ENCODE measurements at places on chromosomes 2 and 18.
A peak's percentile ranks its signal among the peaks of the same experiment; 100 is the strongest.

GRCh38 chr2:171478345-171478744, 43.9 kb upstream of the CYBRD1 start:
- no peak for DNase-seq

GRCh38 chr2:138572318-138572717, 70.7 kb downstream of the SPOPL start:
- DNase-seq: no peak

DNA sequence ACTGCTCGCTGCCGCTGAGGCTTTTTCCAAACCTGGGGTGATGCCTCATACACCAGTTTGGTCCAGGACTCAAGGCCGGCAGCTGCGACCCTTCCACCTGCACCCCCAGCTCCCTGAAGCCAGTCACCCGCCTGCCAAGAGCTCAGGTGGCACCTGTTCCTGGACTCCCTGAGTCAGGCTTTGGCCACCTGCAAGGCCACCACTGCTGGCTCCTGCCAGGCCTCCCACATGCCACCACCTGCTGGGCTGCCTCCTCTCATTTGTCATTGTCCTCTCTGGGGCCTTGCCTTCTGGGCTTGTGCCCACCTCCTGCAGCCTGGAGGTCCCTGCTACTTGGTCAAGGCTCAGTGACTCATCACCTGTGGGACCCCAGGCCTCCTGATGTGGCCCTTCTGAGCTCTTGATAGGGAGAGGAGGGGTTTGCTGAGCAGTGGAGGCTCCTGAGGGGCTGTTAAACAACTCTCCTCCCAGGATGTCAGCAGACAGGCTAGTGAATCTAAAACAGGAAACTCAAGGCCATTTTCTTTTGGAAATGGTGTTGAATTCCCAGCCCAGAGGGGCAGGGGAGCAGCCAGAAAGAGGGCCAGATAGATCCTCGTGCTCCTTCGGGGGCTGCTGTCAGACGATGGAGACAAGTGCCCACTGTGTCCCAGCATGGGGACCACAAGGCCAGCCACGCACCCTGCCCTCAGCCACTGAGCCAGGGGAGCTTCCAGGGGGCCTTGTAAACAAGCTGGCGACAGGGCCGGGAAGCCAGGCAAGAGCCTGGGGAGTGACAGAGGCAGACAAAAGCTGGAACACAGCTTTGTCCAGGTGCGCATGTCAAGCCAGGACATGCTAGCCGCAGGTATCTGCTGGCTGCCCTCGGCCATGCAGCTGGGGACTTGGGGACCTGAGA, 416.8 kb downstream of the LRATD1 start:
- DNase-seq: no peak

GRCh38 chr2:139905624-139906023, 1125.4 kb upstream of the NXPH2 start:
- DNase-seq: no peak

DNA sequence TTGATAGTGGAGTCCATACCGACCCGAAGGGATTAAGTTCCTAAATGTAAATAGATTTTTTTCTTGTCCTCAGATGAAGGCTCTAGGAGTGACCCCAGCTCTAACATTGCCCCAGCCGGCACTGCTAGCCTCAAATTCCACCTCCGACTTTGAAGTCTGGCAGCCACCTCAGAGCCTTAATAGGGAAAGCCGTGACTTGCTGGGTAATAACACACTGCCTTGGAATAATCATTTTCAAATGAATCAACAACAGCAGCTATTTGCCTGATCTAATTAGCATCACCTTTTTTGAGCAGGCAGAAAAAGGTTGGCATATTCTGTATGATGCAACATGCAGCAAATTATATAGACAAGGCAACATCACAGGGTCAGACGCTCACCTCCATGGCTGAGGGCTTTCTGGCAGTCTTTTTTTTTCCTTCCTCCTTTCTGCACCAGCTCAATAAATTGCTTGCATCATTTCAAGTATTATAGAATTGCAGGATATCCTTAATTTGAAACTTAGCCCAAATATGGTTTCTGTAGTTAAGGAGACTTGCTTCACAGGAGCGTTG, 276.5 kb upstream of the ATP5MC3 start:
- DNase-seq: no peak

- DNase-seq: peak; percentile 80
Observed at GRCh38 chr2:88880441-88880953, 189.0 kb downstream of the RPIA start.

DNA sequence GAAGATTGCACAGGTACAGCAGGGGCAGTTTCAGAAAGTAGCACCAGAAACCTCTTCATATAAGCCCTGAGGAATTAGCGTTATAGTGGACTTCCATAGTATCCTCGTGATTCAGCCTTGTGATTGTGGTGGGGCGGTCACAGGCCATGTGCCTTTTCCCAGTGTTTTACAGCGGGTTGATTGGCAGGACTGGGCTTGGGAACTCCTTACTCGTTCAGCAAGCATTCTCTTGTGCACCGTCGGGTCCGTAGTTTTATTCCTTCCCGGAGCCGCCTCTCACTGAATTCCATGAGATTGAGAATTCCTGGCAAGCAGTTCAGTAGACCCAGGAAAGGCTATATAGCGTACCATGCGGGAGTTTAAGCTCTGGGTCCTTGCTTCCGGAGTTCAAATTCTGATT, 5.2 kb downstream of the COPS8 start:
- no peak for DNase-seq

- DNase-seq: no peak
Observed at GRCh38 chr2:28622101-28622499, 126.2 kb downstream of the PLB1 start.

GRCh38 chr2:27655155-27655951, 8.1 kb downstream of the SUPT7L start:
- peak; percentile 11 for DNase-seq

- DNase-seq: no peak
Observed at GRCh38 chr18:31162825-31163435, at the start of gene DSC1. Gene DSC1, minus strand, starts transcription at chr18:31162856. Its CDS starts 262 bp downstream, at chr18:31162594.

- DNase-seq: no peak
Observed at GRCh38 chr2:211744379-211744778, 794.2 kb downstream of the ERBB4 start.

- DNase-seq: no peak
Observed at GRCh38 chr18:34794348-34794747, 84.2 kb downstream of the DTNA start.

DNA sequence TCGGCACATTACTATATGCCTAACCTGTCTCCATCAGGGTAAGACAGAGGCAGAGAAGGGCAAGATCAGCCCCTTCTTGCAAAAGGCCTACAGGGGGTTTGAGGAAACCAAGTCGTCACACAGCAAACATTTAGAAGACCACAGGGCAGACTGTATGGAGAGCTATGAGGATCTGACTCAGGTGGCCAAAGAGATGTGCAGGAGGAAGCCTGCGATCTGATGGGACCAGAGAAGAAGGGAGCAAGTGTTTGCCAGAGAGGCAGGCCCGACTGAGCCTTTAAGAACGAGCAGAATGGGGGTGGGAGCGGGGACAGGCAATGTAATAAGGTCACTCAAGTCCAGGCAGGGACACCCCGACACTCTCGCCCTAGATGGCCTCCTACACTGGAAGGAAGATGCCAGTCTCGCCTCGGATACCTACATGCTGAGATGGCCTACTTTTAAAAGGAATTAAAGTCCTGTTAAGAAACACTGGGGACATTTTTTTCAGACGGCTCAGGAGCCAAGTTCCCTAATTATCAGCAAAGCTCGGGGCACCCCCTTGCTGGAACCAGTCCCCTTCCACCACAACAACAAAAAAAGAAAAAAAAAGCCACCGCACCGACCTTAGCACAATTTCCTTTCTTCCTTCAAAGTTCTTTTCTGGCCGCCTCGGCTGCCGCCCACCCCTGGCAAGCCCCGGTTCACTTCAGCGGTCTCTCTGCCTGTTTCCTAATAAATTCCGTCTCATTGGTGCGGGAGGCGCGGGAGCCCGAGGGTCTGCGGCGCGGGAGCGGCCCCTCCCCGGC, 1.5 kb downstream of the SFXN5 start:
- no peak for DNase-seq

DNA sequence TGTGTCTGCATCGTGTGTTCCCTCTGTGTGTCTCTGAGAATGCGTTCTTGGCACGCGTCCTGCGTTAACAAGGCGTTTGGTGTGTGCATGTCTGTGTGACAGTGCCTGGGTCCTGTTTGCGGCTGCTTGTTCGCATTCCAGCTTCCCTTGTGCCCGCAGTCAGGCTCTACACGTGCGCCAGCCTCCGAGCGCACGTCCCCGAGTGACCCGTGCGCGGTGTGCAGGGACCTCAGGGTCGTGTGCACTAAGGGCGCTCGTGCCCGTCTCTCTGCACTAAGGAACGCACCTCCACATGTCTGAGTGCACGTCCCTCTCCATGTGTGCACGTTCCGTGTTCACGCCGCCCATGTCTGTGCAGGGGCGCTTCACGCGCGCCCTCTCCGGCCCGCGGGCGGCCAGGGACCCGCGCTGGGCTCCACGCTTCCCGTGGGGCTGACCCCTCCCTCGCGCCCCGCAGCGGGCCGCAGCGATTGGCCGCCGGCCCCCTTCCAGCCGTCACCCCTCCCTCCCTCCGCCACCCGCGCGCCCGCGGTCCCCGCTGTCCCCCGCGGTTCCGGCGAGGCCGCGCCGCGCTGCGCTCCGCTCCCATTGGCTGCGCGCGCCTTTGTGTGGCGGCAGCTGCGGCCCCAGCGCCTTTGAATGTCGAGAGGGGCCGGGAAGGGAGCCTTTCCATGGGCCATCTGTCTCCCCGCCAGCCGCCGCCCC, 229.4 kb downstream of the HAUS1 start:
- DNase-seq: peak; percentile 69

GRCh38 chr2:143617803-143618415, 488.7 kb downstream of the ARHGAP15 start:
- DNase-seq: no peak

- no peak for DNase-seq
Observed at GRCh38 chr2:112682101-112682500, 36.4 kb downstream of the SLC20A1 start.

DNA sequence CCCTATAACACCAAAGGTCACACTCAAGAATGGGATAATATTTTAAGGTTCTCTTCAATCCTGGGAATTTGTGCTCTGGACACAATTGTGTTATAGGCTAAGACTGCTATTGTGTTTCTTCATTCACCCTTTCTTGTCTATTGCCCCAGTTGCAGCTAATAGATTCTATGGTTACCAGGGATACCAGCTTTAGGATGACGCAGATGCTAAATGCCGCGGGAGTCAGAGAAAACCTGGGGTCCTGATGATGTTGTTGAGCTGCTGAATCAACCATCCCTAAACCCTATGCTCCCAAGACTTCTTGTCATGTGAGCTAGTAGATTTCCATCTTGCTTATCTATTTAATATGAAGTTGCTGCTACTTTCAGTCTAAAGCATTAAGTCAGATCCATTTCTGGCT, 5.4 kb downstream of the CRYGD start:
- no peak for DNase-seq

- DNase-seq: peak; percentile 48
Observed at GRCh38 chr2:27621524-27621923, 7.3 kb downstream of the CCDC121 start.

GRCh38 chr2:32237996-32238395, 26.7 kb downstream of the NLRC4 start:
- DNase-seq: no peak

GRCh38 chr18:79954791-79955190, 3.3 kb upstream of the SLC66A2 start:
- no peak for DNase-seq

GRCh38 chr2:131036696-131037397, 56.4 kb downstream of the FAM168B start:
- DNase-seq: no peak

DNA sequence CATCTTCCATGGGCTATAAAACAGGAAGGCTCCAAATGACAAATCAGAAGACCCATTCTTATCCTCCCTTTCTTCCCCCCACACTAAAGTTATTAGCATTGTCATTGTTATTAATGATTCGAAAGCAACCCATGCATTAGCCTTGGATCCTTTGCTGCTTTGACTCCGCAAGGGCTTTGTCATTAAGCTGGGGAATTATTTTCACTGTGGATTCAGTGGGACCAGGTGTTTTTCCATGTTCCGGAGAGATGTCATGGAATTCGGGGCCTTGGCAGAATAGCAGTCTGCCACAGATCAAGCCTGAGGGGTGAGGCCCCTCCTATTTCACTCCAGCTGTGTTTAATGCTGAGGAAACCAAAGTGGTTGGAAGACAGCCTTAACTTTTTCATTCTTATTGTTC, 357.1 kb downstream of the EN1 start:
- DNase-seq: peak; percentile 59

GRCh38 chr18:48780913-48781162, 169.9 kb downstream of the SMAD7 start:
- DNase-seq: no peak

- DNase-seq: no peak
Observed at GRCh38 chr2:109213646-109214433, 84.8 kb downstream of the SH3RF3 start.

DNA sequence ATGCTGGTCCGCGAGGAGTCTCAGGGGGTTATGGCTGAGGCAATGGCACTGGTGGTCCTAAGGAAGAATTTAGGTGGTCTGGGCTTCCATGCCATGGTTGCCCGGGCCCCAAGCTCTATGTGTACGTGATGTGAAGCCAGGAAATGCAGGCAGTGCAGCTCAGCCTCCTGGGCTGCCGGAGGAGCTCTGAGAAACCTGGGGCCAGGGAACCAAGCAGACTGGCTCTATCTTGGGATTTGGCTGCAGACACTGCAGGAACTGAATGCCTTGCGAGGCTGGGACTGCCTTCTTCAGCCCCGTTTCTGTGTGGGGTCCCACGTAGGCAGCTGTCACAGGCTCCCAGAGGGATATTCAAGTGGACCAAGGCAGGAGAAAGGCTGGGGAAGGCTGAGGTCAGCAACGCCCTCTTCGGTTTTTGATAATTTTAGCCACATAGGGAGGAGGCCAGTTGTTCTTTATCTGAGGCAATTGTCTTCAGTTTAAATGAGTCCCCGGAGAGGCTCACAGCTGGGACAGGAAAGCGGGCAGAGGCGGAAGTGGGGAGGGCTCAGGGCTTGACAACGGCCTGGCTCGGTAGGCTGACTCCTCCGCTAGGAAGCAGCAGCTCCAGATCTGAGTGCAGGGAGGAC, 77.7 kb downstream of the RHOB start:
- no peak for DNase-seq

DNA sequence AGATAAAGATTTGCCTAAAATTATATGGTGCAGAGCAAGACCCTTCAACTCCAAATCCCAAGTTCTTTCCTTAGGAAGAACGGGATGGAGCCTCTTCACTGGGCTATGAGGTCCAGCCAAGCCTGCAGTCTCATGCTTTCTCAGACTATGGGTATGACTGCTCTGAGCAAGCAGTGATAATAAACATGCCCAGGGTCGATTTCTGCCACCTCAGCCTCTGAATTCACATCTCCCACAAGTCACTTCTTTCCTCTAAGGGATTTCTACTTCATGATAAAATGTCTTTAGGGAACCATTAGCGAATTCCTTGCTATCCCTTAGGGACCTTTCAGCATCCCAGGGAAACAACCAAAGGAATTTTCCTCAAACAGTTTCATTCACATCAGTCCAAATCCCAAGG, 94.8 kb downstream of the GFPT1 start:
- DNase-seq: no peak

GRCh38 chr2:30362468-30363081, 84.5 kb upstream of the LCLAT1 start:
- no peak for DNase-seq
